ENCODE measurements at places on chromosomes 2 and 18.

- DNase-seq, result no peak
Observed at GRCh38 chr2:239285932-239286230, 114.9 kb downstream of the HDAC4 start.

DNA sequence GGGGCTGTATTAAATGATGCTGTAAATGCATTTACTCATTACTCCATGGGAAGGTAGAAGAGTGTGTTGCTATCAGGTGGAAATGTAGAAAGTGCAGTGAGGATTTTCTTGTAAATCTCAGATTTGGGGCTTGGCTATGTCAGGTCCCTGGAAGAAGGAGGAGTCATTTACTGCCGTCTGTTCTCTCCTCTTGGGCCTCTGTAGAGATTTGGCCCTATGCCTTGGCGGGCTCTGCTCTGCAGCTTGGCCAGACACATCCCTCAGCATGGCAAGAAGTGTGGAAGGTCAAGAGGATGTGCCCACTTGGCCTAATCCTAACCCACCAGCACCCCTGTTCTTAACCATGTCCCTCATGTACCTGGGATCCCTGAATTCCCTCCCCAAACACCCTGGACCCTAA lies 6.7 kb downstream of the IL1R1 start:
- DNase-seq, result no peak

DNA sequence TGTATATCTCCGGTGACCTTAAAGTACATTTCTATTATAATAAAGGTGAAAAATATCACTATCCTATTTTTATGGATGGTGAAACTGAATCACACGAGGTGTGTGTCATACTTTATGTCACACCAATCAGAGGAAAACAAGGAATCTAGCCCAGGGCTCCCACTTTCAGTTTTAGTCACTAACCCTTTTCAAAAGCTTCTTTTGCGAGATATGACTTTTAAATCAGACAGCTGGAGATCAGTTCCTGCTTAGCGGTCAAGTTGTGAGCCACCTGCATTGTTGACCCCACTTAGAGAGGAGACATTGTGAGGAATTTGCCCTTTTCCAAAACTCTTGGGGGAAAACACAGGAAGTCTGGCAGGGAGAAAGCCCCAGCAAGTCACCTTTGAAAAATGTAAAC lies 70.5 kb downstream of the CPS1 start:
- no peak for DNase-seq

DNA sequence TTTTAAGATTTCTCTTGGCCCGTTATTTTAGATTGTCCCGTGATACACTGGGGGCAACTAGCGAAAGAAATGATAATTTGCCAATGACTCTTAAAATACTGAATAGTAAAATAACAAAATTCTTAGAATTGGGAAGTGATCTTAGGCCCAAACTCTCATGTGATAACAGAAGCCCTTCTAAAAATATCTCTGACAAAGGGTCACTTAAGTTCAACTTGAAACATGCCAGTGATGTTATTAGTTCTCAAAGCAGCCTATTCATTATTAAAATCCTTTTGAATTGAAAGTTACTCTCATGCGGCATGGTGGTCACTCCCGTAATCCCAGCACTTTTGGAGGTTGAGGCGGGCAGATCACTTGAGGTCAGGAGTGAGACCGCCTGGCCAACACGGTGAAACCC lies 920.9 kb downstream of the NRXN1 start:
- no peak for DNase-seq

DNA sequence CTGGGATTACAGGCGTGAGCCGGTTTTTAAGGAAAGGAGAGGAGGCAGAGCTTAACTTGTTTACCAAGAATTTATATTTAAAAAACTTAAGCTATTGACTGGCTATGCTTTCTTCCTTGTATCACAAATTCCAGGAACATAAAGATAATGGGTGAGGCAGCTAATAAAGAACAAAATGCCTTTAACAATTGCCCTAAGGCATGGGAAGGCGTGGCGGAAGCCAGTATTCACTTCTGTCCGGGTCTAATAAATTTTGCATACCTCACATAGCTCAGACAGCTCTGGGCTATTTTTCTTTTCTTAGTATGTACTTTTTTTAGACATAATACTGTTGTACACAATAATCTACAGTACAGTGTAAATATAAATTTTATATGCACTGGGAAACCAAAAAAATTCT lies 1.0 kb upstream of the LDAH start:
- no peak for DNase-seq

DNA sequence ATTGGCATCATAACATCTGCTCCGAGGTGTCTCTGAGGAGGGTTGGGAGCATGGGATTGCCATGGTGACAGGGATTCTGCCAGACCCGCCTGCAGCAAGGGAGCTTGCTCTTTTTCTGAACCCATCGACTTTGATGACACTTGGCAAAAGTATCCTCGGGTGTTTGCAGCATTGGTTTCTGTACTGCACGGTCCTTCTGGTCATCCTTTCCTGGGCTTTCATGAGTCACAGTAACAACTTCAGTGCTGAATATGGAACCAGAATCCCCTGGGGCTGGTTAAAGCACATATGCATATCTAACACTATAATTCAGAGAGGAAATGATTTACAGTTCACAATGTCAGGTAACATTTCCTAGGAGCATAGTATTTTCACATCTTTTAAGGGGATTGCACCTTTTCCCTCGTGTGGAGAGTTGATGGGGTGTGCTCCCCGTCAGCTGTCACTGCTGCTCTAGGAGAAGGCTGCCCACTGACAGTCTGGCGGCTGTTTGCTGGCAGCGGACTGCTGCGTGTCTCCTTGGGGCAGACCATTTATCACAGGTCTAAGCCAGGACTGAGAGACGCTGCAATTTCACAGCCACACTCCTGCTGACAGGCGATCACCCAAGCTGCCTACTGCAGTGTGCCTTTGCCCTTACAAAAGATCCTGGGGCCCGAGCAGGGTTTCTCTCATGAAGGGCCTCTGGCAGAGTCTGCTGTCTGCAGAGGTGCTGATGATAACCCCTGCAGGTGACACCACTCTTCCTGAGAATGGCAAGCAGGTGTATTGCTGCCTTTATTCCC lies 425.3 kb downstream of the THSD7B start:
- no peak for DNase-seq

GRCh38 chr2:147135376-147135775 lies 709.5 kb upstream of the ACVR2A start:
- no peak for DNase-seq

DNA sequence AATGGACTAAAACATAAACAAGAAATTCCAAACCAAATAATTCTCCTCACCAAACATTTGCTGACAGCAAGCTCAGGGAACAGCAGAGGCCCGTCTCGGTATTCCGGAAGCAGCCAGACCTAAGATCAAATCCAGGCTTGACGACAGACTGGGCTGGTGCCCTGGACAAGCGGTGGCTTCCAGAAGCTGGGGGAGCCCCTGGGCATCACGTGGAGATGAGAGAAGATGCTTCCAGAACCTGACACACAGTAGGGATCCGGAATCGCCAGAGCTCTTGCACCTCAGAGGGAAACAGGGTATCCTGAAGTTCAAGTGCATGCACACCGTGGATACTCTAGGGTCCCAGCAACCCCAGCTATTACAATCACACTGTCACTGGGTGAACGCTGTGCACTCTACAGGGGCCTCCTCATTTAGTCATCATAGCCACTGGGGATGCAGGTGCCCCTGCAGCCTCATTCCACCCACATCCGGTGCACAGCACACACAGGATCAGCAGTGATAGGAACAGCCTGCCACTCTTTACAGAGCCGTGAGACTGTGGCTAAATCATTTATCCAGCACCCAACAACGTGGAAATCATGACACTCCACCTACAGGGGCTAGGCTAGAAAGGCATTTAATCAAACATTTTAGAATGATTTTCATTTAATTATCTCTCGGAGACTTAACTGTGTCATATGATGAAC lies 102.6 kb downstream of the HDAC4 start:
- DNase-seq, result no peak

DNA sequence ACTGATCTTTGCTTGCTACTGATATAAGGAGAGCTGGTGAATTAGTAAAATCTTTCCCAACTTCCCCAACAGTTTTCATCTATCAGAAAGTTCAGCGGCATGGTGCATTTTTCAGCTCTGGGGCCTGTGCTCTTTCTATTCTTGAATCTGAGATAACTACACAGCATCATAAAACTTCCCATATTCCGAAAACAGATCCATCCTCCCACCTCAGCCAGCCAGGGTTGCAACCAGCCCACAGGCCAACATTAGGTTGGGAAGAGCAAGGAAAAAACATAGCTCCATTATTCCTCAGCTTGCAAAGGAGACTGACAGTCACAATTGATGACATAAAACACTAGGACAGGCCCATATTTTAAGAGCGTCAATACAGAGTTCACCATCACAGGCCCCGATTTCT lies 297.2 kb downstream of the SETBP1 start:
- no peak for DNase-seq

DNA sequence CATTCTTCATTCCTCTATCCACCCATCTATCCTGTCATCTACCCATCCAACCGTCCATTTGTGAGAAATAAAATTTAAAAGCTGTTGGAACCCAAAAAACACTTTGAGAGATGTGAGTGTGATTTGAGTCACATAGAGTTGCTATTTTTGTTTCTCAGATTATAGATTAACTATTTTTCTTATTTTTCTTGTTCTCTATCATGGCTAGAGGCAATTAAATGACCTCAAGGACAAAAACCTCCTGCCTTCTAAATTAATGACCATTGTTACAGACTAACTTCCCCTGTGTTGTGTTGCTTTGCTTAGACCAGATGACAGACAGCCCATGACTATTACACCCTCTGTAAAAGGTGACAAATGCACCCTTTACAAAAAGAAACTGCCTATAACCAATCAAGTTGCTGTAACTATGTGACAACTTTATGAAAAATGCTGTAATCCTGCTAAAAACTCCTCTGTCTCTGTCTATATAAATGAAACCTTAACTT lies 207.9 kb upstream of the CXCR4 start:
- no peak for DNase-seq

- no peak for DNase-seq
Observed at GRCh38 chr2:169108099-169108884, 38.9 kb downstream of the DHRS9 start.

Data from HuH-7.5 (cell line).